Mammary epithelial cell (primary cell): ENCODE measurements at places on chromosomes 4 and X. TPM values are rescaled to one million over a fixed set of nuclear protein-coding genes. Genes with fewer than 3 reads are reported as not detected.

The CTAG1B gene
- not detected for polyA plus RNA-seq

The MAGEA11 gene
- polyA plus RNA-seq: not detected

The RASSF6 gene
- polyA plus RNA-seq: 6.2 TPM

The SGMS2 gene
- polyA plus RNA-seq: 38.7 TPM

The GRID2 gene
- polyA plus RNA-seq: not detected
